ENCODE measurements at places on chromosomes 11 and 22.
A peak's percentile ranks its signal among the peaks of the same experiment; 100 is the strongest.

DNA sequence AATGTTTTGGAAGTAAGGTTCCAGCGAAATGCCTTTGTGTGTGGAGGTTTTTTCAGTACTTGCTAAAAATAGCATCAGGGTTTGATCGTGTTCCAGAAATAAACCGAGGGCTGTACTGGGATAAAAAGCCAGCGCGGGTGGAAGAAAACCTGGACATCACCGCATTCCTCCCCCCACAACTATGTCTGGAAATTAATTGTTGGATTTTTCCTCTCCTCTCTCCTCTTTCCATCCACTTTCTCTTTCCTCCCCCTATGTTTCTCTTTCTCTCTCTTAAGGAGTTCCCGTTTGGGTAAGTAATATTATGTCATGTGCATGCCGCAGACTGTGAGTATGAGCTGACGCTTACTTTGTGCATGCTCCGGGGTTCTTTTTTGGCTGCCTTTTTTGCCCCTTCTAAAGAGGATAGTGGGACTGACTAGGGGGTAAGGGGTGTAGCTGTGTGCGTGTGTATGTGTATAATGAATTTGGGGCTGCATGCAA, 104.2 kb upstream of the HSD17B12 start:
- no peak for DNase-seq

DNA sequence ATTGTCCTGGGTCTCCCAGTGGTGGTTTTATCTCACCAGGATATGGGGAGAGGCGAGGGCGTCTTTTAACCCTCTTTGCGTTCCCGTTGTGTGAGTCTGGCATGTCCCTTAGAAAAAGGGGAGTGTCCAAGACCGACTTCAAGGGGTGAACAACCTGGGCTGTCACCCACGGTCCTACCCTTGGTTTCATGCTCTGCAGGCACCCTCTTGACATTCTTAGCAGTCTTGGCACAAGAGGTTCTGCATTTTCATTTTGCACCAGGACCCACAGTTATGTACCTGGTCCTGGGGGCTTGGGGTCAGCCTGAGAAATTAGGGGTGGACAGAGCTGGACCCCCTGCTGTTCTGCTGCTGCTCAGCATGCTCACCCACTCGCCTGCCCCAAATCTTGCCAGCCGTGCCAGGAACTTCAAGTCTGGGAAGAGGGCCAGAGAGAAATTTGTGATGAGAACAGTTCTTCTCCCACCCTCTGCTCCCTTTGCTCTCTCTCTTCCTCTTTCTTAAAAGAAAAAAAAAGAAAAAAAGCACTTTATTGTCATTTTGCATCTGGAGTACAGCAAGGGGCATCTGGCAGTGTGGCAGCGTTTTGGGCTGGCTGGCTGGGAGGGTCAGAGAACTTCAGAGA, 471.2 kb downstream of the MIAT start:
- no peak for DNase-seq

- DNase-seq, result no peak
These were observed 61.0 kb downstream of the CCDC81 start for GRCh38 chr11:86435711-86436110.

DNA sequence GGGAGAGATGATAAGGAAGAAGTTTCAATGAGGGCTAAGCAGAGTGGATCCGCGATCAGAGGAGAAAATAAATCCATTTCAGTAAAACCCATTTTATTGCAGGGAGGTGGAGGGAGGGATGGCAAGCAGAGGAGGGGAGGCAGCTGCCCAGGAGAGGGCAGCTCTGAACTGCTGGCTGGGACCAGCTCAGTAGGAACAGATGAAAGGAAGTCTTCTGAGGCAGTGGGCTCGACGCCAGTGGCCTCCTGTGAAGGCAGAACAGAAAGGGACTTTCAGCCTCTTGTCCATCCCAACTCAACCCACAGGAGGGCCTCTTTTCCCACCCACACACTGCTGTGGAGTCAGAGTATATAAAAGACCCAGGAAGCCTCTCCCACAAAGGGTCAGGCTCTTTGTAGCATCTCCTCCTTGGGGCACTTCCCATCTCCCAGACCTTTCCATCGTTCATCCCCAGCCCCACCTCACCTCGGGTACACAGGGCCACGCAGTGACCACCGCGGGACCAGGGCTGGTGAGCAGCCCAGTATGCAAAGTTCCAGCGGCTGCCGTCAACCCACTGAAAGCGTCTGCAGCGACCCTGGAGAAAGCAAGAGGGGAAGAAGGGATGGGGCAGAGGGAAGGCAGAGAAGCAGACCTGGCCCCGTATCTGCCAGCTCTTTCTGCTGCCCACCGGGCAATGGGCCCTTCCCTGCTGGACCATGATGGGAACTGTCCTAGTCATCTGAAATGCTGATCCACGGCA, 3.0 kb downstream of the PRG2 start:
- no peak for DNase-seq

DNA sequence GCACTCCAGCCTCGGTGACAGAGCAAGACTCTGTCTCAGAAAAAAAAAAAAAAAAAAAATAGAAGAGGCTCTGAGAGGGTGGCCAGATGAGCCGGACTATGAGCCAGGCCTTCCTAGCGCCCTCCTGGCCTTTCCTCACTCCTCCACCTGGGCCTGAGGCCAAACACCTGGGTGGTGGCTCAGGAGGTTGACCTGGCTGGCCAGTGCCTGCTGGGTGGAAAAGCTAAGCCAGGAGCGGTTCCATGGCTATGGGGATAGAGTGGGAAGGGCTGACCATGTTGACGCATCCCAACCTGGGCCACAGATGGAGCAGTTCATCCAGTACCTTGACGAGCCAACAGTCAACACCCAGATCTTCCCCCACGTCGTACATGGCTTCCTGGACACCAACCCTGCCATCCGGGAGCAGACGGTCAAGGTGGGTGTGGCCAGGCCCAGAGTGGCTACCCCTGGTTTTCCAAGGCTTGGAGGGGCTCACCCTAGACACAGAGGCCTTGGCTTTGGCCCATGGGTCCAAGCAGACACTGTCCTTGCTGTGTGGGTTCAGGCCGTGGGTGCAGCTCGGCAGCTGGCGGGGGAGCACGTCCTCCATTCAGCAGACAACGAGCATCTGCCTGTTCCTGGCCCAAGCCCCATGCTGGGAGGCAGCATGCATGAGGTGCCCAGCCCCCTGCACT, 7.6 kb downstream of the SCYL1 start:
- no peak for DNase-seq

- DNase-seq, result no peak
These were observed 230.8 kb downstream of the CTTN start for GRCh38 chr11:70628855-70629844.

GRCh38 chr11:6391537-6392134, 1.4 kb downstream of the SMPD1 start:
- no peak for DNase-seq

- DNase-seq, result no peak
These were observed 30.0 kb downstream of the NNMT start for GRCh38 chr11:114326151-114326550.

DNA sequence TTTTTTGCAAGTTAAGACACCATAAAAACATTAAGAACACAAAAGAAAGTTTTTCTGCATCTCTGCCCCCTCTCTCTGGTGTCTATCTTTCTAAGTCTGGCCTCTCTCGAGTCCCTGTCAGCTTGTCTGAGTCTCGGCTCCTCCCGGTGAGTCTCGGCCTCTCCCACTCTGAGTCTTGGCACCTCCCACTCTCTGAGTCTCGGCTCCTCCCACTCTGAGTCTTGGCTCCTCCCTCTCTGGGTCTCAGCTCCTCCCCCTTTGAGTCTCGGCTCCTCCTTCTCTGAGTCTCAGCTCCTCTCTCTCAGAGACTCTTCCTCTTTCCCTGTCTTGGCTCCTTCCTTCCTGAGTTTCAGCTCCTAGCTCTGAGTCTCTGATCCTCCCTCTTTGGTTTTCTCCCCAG, 72.5 kb upstream of the AMPD3 start:
- DNase-seq, result no peak

DNA sequence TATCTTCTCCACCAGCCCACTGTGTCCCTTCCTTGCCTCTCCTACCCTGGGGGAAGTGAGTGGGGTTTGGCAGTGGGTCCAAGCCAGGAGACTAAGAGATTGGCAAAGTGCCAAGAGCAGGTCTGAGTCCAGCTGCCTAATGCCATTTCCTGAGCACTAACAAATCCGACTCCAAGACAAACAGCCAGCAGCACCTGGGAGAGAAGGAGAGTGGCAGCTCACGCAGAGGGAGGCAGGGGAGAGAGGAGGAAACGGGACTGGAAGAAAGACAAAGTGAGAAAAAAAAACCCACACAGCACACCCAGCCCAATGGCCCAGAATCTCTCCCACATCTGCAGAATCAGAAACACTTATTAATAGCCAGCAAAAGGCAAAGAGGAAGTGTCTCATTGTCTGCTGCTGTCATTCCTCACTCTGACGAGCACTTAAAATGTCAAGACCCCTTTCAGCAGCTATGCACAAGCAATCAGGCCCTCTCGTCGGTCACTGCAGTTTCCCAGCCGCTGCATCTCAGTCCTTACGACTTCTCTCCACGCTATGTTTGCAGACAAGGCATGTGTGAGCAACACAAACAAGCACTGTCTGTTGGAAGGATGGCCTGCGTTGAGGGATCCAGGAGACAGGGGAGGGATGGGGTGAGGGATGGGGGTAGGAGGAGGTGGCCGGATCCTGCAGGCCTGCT, 558.4 kb upstream of the CADM1 start:
- no peak for DNase-seq

DNA sequence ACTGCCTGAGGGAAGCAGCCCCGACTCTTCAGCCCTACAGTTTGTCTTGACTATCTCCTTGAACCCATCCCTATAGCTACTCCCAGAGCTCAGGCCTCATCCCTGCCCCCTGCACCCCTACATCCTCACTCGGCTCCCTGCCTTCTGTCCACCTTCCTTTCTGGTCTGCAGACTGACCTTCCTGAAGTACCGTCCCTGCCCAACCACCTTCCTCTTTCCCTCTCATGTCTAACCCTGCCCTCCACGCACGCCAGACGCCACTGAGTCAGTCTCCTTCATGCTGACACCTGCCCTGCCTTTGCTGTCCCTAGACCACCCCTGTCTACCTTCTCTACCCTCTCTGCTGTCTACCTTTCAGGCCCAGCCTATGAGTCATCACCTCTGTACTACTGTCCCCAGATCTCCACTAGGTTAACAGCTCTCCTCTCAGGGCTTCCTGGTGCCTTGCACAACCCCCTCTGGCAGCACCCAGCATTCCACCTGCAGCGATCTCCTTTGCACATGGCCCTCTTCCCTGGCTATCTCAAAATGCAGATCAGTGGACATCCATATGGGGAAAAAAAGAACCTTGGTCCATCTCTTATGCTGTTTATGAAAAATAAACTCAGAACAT, 8.9 kb downstream of the KCTD21 start:
- DNase-seq, result no peak

DNA sequence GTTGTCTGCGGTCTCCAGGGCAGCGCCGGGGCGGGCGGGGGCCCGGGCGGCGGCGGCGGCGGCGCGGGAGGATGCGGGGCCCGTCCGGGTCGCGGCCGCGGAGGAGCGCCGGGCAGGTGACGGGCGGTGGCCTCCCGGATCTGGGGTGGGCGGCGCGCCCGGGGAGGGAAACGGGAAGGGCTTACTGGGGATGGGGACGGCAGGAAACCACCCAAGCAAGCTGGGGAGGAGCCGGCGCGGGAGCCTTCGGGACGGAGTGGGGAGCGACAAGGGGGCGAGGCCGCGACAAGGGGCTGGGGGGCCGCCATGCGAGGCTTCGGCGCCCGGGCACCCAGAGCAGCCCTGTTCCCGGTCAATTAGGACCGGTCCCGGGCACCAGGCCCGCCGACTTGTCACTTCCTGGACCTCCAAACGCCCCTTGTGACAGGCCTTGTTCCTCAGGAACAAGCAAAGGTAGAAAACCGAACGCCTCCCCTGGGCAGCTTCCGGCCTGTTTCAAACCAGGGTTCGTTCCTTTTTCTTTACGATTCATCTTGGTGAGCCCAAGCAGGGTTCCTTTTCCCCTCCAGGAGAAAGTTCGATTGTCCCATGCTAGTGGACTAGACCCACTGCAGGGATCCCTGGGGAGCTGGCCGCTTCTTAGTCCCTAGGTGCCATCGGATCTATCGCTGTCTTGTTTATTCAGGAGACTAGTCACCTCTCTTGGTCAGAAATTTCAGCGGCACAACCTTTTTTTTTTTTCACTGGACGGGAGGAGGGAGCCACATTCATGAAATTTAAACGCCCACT, 492 bp downstream of the JHY start:
- DNase-seq, result peak; percentile 44

- no peak for DNase-seq
These were observed 48.6 kb upstream of the ADA2 start for GRCh38 chr22:17267661-17268330.

DNA sequence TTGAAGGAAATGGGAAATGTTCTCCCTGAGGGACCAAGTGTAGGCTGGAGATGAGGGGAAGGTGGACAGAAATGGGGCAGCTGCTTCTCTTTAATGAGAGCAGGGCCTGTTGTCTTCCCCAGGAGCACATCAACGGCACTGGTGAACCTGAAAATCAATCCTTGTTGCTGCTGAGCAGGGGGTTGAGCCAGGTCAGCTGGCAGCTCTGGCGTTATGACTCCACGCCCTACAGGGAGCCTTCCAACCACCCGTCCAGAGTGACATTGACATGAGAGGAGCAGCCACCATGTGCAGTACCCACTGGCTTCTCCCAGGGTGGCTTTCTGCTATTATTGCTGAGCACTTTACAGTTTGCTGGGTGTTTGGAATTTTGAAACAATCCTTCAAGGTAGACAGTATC, 116.9 kb upstream of the LDLRAD3 start:
- DNase-seq, result no peak

DNA sequence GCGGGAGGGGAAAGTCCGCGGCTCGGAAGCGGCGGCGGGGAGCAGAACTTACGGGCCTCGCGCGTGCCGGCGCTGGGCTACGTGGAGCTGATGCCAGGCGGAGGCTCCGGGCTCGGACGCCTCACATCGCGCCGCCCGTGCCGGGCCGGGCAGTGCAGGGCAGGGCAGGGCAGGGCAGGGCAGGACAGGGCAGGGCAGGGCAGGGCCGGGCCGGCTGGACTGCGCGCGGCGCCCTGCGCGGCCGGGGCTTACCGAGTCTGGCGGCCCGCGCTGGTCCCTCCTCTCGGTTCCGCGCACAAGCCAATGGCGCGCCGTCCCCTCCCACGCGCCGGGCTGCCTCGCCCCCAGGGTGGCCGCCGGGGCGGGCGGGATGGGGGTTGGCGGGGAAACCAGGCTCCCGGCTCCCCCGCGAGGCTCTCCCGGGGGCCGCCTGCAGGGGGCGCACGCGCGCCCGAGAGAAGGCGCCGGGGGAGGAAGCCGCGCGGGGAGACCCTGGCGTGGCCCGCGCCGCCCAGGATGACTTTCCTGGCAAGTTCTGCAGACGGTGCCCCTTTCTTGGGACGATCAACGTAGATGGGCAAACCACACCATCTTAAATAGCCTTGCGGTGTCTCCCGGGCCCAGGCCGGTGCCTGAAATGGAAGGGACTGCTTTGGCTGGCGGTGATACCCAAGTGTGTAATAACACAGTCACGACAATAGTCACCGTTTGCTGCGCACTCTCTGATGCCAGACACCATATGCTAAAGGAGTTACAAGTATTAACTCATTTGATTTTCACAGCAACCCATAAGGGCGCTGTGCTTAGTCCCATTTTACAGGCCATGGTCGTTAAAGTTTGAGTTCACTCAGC, at the start of gene TP53I11:
TSS of gene TP53I11 (minus strand) at position 259 of the 852 bp plus-strand sequence. CDS start 12,548 bp downstream, outside the sequence.
- DNase-seq, result peak; percentile 75

GRCh38 chr22:36439481-36440271, 41.8 kb downstream of the TXN2 start:
- DNase-seq, result no peak
